SJSA1 (cell line): ENCODE measurements at places on chromosomes 11 and 22.

DNA sequence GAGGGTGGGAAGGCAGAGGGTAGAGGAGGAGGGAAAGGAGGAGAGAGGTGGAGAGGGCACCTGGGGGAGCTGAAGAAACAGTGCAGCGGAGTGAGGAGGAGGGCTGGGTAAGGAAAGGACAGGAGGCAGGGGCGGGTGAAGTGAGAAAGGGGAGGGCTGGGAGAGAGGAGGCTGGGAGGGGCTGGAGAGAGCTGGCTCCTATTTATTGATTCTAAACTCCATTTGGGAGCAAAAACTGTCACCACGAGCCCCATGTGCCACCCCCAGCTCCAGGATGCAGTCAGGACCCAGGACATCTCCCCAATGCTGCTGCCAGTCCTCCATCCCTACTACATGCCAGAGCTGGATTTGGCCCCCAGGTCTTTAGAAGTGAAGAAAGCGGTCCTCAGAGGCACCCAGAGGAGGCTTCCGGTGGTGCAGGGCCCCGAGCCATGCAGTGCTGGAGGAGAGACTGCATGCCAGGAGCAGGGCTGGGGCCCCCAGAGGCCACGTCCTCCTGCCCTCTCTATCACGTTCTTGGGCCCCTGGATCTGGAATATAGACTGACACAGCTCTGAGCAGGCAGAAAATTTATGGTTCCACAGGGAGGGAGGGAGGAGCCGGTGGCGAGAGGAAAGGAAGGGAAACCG lies 53.7 kb downstream of the SLC22A12 start:
- DNase-seq, result no peak

- no peak for DNase-seq
Measured at GRCh38 chr11:96373826-96374225, 15.9 kb downstream of the CCDC82 start.

DNA sequence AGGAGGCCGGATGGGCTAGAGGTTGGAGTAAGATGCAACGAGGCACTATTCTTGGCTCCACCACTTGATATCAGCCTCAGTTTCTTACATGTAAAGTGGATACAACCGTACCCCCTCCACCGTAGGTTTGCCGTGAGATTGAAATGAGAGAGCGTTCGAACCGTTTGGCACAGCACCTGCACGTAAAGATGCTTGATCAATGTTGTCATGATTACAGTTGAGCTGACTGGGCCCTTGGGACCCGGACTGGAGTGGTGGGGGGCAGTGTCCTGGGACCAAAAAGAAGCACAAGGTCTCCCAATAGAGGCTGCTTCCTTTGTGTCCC lies 3.7 kb downstream of the APOC3 start:
- DNase-seq, result no peak

DNA sequence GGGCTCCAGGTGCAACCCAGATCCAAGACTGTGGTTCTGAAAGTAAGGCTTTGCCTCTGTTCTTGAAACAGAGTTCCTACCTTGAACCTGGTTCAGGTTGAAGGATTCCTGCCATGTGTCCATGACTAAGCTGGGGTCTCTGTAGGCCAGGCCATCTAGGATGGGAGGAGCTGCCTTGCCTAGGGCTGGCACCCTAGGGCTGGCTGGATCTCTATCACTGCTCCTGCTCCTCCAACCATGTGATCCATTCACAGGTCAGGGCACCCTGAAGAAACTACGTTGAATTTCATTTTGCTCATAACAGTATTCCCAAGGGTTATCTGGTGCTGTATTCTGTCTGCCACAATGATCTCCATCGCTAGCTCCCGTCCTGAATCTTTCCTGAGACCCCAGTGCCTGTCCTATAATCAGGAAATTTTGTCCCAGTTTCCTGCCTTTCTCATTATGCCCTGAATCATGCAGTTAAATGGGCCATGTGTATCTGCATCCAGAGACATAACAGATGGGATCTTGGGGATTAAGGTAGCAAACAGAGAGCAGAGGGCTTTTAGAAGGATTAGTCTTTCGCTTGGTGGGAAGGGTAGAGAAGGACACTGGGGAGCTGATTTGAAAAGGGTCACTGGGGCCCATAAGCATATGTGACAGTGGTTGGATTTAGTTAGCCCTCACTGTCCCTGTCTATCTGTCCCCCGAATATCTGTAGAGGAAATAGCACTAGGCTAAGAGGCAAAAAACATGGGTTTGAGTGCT lies 98.2 kb upstream of the MTMR2 start:
- DNase-seq, result no peak

- DNase-seq, result peak; percentile 55
Measured at GRCh38 chr11:27571154-27571810, 64.7 kb upstream of the LIN7C start.

- no peak for DNase-seq
Measured at GRCh38 chr22:22480940-22481339, 27.6 kb downstream of the ZNF280B start.

DNA sequence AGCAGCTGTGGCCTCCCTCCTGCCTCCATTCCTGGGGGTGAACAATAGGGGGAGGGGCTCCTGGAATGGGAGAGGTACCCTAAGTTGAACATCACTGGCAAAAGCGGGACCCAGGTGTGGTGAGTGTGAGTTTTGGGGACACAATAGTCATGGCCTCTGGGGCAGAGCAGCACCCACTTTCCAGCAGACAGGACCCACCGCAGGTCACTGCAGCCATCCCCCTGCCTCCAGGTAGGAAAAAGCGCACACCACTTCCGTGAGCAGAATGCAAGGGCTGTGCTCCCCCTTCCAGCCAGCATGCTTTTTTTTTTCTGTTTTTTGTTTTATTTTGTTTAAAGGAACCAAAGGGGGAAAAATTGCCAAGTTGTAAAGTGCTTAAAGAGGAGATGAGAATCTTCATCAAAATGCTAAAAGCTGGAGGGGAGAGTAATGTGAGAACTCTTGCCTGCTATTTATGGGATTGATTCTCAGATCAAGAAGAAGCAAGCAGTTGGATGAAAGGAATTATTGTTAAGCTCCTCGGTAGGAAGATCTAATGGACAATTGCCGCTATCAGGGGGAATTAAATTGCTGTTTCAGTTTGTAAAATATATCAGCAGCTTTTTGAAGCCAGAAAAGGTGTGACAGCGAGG lies 152.9 kb downstream of the FEZ1 start:
- no peak for DNase-seq

DNA sequence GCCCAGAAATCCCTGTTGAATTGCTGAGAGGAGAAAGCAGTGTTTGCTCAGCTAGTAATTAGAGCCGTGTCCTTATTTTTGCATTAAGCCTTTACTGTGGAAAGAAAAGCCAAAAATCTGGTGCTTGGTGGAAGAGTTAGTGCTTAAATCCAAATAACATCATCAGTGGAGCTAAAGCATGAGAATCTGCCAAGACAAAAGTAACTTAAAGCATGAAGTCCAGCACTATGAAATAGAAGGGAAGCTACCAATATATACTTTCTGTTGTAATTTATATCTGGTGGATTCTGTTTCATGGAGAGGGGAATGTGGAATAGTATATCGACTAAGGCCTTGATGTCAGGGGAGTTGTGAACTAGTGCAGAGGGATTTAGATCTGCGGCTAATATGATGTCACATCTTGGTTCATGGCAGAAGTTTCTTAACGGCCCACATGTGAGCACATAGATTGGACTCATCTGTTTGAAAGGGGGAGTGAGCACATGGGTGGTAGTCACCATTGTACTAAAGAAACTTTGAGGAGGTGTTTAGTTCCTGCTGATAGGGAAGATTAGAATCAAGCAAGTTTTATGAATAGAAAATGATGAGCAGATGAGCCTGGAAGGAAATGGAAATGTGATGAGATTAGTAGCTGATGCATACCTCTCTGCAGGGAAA lies 224.4 kb upstream of the MTNR1B start:
- DNase-seq, result no peak

DNA sequence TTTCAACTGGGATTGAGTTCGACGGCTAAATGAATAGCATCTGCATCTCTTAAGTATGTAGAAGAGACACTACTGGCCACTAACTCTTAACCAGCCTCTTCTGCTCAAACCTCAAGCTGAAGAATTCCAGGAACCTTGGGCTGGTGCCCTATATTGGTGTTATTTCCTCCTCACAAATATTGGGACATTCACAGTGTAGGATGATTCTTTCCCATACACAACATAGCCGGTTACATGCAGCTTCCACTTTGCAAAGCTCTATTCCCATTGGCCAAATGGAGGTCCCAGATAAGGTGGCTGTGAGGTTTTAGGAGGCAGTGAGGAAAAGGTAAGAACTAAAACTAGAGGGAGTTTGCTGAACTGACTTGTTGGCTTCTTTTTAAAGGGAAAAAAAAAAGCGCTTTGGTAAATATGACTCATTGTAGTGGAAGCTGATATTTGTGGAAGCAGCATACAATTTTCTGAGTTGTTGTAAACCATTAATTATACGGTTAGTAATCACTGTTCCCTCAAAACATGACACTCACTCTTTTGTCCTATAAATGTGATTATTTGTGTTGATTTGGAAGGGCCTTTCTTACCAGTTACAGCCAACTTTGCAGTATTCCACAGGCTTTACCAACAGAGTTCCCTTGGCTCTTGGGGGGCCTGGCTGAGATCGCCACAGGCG lies 17.6 kb downstream of the C22orf31 start:
- no peak for DNase-seq

- DNase-seq, result no peak
Measured at GRCh38 chr11:27401833-27402316, 38.9 kb upstream of the CCDC34 start.
